ENCODE measurements at places on chromosomes 2 and 18.

DNA sequence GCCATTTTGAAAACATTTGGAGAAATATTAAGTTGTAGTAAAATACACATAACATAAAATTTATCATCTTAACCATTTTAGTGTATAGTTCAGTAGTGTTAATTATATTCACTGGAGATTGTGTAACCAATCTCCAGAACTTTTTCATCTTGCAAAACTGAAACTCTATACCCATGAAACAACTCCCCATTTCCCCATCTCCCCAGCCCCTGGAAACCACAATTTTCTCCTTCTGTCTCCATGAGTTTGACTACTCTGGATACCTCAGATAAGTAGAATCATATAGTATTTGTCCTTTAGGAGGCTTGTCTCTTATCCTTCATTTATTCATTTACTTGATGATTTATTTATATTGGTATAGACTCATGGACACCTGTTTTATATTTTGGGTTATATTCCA is 392.9 kb downstream of the SETBP1 start:
- no peak for DNase-seq

DNA sequence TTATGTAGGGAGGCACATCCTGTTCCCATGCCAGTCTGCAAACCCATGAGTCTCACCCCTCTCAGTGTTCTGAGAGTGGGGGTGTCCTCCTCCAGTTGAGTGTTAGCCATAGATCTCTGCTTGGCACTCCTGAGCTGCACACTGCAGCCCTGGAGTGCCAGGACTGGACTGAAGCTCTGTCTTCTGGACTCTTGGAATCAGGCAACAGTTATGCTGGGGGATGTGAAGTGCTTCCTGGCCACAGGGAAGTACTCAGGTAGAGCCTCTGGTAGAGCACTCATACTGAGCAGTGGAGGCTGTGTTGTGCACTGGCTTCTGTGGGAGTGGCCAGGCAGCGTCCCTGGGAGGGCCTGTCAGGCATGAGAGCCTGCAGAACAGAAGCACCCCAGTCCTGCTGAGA is 43.0 kb downstream of the SERPINB7 start:
- DNase-seq, result no peak

- DNase-seq, result no peak
Measured at GRCh38 chr18:77223653-77224052, 26.0 kb upstream of the GALR1 start.

DNA sequence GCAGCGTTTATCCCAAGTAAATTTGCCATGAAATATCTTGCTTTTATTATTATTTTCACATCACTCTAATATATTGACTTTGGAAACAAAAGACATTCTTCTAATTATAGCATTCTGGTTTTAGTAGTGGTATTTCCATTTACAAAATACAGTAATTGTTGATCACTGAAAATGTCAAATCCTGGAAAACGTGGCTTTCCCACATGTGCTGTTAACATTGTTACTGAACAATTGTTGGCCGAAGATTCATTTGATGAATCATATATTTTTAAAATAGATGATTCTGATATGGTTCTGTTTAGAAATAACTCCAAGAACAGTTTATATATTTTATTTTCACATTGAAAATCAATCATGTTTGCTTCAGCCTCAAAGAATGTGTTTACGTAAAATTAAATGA is 32.9 kb downstream of the SP140 start:
- DNase-seq, result no peak

- no peak for DNase-seq
Measured at GRCh38 chr2:197869501-197870111, 65.2 kb downstream of the PLCL1 start.

GRCh38 chr2:151097128-151097527 is 164.5 kb downstream of the RBM43 start:
- DNase-seq, result no peak

- DNase-seq, result no peak
Measured at GRCh38 chr2:88220718-88221117, 50.6 kb downstream of the THNSL2 start.

DNA sequence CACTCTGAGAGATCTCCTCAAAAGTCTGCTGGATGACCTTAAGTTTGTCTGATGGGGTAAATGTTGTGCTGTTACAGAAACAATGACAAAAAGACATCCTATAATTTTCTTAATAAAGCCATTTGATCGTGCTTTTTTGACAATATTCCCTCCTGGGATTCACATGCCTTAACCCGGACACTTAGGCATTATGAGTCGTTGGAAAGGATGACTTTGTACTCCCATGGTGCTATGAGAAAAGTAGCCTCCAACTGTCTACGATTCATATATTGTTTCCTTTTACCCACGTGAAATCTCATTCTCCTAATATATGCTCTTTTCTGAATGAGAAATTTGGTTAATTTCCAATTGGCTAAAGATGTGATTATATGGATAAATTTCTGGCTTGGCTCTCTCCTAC is 6.1 kb upstream of the MPP4 start:
- DNase-seq, result no peak

- DNase-seq, result no peak
Measured at GRCh38 chr2:182381225-182381624, 45.6 kb downstream of the PDE1A start.

GRCh38 chr2:109463236-109463635 is 150.5 kb downstream of the SEPTIN10 start:
- no peak for DNase-seq

DNA sequence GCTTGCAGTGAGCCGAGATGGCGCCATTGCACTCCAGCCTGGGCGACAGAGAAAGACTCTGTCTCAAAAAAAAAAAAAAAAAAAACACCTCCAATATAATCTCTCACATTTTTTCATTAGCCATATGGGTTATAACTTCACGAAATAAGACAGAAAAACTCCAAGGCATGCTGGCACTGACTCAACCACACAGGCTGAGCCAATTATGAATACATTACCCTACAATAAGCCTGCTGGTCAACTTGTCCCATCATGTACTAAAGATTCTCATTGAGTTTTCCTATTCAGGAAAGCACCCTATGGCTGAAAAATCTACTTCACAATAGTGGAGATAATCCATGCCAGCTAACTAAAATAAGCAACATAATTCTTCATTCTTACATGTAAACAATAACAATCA is 12.8 kb upstream of the MAP3K20 start:
- no peak for DNase-seq

DNA sequence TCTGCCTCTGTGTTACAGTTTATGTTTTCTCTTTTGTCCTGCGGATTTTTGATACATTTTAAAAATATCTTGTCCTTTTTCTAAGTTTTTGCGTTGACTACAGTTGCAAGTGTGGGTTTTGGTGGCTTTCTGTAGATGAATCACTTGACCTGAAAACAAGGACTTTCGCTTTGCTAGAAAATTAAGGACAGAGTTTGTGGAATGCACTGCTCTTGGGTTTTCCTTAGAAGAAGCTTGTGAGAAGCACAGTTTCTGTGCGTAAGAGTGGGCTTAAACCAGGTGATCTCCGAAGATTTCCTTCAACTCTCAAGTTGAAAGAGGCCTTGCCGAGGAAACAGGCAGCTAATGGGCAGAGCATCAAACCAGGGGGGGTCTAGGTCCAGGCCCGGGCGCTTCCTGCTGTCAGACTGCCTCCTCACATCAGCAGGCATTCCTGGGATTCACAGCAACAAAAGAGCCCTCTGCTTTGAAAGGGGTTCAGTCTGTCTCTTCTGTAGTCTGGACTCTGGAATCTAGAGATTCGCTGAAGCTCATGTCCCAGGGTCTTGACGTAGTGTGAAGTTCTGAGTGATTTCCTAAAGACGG is 17.3 kb downstream of the NCK2 start:
- no peak for DNase-seq

- DNase-seq, result no peak
Measured at GRCh38 chr2:233817995-233818638, 36.2 kb downstream of the HJURP start.

- DNase-seq, result peak; percentile 83
Measured at GRCh38 chr18:10525697-10526560, at the start of gene NAPG. TSS of gene NAPG (plus strand) at chr18:10526027. CDS start at chr18:10526103, 76 bp downstream.

DNA sequence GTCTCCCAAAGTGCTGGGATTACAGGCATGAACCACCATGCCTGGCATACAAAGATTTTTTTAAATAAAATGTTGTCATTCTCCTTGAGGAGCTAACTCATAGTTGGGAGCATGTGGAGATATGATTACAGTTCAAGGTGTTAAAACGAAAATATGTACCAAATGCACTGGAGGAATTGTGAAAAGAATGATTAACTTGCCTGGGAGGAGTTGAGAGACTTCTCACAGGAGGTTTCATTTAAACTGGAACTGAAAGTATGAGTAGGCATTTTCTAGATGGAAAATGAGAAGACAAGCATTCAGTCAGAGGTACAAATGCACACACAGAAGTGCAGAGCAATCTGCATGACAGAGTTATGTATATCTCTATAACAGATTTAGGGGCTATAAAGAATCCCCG is 126.6 kb upstream of the PDE1A start:
- no peak for DNase-seq

- DNase-seq, result no peak
Measured at GRCh38 chr18:44764863-44765262, 84.2 kb downstream of the SETBP1 start.

GRCh38 chr2:133026536-133027177 is 356.7 kb upstream of the LYPD1 start:
- DNase-seq, result no peak

GRCh38 chr2:65386344-65386743 is 46.1 kb downstream of the SPRED2 start:
- no peak for DNase-seq

DNA sequence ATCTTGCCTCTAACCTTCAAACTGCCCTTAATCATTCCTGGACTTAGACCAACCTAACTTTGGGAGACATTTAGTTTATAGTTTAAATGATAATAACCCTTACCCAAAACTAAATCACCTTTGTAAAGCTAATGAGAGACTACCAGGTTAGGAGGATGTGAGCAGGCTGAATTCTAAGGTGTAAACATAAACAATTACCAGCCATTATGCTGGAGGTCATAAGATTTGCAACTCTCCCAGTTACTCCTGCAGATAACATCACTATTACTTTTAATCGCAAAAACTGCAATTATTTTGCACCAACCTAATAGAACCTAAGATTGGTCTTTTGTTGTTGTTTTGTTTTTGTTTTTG is 86.5 kb upstream of the MSH6 start:
- no peak for DNase-seq

- DNase-seq, result no peak
Measured at GRCh38 chr18:75868031-75868430, 440.5 kb upstream of the SMIM21 start.

All from activated CD8-positive, alpha-beta memory T cell treated with anti-CD3 and anti-CD28 coated beads for 4 hours (primary cell).